RWPE1 (cell line): ENCODE measurements at places on chromosomes 6 and 20.

GRCh38 chr6:115986026-115986425 is 74.7 kb downstream of the FRK start:
- no peak for DNase-seq

- no peak for DNase-seq
Measured at GRCh38 chr6:87209812-87210211, 54.4 kb downstream of the ZNF292 start.

DNA sequence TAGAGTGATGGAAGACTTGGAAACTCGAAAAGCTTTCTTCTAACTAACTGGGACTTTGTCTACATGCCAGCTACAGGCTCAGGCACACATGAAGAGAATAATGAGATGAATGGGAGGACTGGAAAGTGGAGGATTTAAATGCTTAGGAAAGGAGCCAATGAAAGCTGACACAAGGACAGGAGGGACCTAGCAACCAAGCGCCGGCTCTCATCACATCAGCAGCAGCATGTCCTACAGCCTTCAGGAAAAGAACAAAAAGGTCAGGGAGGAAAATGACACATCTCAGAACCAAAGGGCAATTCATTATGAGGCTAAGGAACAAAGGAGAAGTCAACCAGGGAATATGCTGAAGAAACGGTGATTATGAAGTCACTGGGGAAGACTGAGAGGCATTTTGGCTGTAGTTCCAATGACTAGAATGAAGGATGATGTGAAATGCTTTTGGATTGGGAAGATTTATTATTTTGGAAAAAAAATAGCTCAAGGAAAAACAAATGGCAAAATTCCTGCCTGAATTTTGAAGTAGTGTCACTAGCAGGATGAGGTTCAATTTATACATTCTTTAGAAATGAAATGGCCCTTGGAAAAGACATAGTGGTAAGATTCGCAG is 5.7 kb downstream of the BACH2 start:
- no peak for DNase-seq

GRCh38 chr6:98118397-98119045 is 715.9 kb upstream of the POU3F2 start:
- no peak for DNase-seq
